ENCODE measurements at places on chromosomes 2 and 18.

DNA sequence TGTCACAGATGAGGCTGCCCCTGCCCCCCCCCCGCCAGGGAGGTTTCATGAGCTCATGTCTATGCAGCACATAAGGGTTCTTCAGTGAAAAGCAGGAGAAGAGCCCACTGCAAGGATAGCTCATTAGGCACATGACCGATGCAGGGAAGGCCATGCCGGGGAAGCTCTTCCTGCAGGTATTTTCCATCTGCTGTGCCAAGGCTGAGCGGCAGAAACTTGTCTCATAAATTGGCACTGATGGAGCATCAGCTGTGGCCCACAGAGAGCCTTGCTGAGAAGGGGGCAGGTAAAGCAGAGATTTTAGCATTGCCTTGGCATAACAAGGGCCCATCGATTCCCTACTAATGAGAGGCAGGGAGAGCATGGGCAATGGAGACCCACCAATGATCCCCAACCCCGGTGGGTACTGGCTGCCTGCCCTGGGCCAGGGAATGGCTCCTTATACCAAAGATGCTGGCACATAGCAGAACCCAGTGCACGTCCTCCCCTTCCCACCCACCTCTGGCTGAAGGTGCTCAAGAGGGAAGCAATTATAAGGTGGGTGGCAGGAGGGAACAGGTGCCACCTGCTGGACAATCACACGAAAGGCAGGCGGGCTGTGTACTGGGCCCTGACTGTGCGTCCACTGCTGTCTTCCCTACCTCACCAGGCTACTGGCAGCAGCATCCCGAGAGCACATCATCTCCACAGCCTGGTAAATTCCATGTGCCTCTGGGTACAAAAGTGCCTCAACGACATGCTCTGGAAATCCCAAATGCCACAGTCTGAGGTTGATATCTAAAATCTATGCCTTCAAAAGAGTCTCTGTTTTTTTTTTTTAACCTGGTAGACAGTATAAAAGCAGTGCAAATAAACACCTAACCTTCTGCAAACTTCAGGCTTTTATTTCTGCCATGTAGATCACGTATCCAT, 41.4 kb downstream of the STEAP3 start:
- DNase-seq: no peak

DNA sequence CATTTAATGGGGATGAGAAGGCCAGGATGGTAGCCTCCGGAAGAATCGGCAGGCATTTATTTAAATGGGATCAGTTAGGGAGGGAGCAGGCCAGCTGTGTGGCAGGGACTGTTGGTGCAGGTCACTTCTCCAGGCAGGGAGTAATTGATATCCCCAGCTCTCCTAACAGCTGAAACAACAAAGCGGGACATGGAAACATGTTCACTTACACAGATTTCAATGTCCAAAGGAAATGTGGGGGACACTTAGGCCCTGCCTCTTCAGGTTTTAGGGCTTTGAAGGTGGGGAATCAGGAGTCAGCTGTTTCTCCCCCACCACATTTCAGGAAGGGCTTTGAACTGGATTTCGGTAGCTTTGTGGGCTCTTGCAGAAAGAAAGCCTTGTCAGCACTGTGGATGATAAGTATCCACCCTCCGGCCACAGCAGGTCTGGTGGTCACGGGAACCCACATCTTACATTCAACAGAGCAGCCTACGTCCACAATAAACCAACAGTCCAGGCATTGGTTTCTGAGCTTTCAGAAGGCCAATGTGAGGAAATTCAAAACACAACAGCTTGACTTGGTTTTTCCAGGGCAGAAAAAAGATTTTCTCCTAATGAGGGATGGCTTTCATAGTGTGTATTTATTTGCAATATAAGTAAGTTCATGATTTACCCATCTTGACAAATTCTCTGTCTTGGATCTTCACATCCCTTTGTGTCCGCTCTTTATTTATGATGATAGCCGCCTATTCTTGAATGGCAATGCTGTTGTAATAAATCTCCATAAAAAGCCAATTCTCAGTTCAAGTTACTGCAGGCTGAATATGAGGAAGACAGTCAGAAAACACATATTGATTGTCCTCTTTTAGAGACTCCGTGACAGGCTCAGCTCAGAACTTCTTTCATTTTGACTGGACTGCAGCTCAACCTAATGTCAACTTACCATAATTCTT, 96.6 kb upstream of the NRP2 start:
- DNase-seq: no peak

DNA sequence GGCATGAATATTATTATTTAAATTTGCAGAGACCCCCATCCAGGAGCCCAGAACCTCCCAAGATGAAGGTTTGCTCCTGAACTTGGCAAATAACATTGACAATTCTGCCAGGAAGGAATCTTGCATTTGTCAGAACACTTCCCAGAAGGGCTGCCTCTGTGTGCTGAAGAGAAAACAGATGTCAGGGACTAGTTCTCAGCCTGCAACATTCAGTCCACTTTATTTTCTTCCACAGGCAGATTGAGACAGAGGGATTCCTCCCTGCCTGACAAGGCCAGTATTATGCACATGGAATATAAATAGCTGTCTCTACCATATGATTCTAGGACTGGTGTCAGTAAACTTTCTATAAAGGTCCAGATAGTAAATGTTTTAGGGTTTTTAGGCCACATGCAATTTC, 171.5 kb upstream of the SIX2 start:
- no peak for DNase-seq

GRCh38 chr2:20400787-20401488, 45.9 kb upstream of the RHOB start:
- DNase-seq: no peak

GRCh38 chr2:138121666-138122661, 157.7 kb downstream of the HNMT start:
- no peak for DNase-seq

DNA sequence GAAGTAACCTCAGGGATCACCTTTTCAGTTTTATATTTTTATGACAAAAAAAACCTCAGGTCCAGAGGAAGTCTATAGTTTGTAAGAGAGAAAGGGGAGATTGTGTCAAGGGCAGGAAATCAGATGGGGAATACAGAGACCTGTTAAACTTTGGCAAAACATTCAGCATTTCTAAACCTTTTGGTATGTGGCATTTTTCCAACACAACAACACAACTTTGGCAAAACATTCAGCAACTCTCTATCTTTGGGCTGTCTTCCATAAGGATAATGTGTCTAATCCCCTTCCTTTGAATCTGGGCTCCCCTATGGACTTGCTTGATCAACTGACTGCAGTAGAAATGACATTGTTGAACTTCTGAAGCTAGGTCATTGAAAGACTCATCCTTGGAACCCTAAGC, 220.6 kb upstream of the CCDC68 start:
- no peak for DNase-seq

DNA sequence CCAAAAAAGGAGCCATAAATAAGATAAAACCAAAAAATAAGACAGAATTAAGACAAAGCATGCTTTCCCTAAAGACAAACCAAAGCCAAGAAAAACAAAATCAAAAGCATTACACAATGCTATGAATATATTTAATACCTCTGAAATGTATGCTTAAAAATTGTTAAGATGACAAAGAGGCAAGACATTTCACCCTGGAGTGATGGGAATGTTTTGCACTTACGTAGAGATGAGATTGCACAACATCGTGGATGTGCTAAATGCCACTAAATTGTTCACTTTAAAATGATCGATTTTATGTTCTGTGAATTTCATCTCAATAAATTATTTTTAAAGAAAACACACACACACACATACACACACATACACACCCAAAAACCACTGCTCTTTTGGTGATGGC, 386.6 kb upstream of the KLHL29 start:
- DNase-seq: no peak

GRCh38 chr18:61398961-61399705, 65.9 kb downstream of the CDH20 start:
- no peak for DNase-seq

- DNase-seq: no peak
Observed at GRCh38 chr2:36753706-36754221, 57.3 kb downstream of the VIT start.

- no peak for DNase-seq
Observed at GRCh38 chr2:11542275-11542819, 8.5 kb downstream of the GREB1 start.
